ENCODE measurements at places on chromosomes 5 and 9. TPM values are rescaled to one million over a fixed set of nuclear protein-coding genes. Genes with fewer than 3 reads are reported as not detected.

The TNFSF8 gene
- total RNA-seq: not detected

The CCDC112 gene
- total RNA-seq: 11.3 TPM

The TRIM36 gene
- total RNA-seq: 5.4 TPM

The GOLGA2 gene
- total RNA-seq: 69.6 TPM

The EGFLAM gene
- total RNA-seq: not detected

The ANKRD18A gene
- 27.3 TPM for total RNA-seq

GRCh38 chr9:107142896-107143603, 140.0 kb upstream of the RAD23B start:
- no peaks in the 10 kb centered on the region for H3K4me1 ChIP-seq
- no peak overlapping the region for H3K4me3 ChIP-seq
- H3K27ac ChIP-seq: no peak overlapping the region
- peaks cover 77% of the 10 kb centered on the region for H3K27me3 ChIP-seq
- no peak for DNase-seq

GRCh38 chr5:146716636-146717035, 161.9 kb downstream of the PPP2R2B start:
- no peaks in the 10 kb centered on the region for H3K27me3 ChIP-seq
- H3K27ac ChIP-seq: no peak overlapping the region
- H3K4me3 ChIP-seq: no peak overlapping the region
- peaks cover 8% of the 10 kb centered on the region for H3K4me1 ChIP-seq
- H3K36me3 ChIP-seq: no peaks in the 10 kb centered on the region

- H3K27ac ChIP-seq: no peak overlapping the region
- peak overlapping the region; percentile 85 for H3K4me3 ChIP-seq
- H3K4me1 ChIP-seq: no peaks in the 10 kb centered on the region
Measured at GRCh38 chr9:88536023-88536324, 996 bp downstream of the NXNL2 start.

DNA sequence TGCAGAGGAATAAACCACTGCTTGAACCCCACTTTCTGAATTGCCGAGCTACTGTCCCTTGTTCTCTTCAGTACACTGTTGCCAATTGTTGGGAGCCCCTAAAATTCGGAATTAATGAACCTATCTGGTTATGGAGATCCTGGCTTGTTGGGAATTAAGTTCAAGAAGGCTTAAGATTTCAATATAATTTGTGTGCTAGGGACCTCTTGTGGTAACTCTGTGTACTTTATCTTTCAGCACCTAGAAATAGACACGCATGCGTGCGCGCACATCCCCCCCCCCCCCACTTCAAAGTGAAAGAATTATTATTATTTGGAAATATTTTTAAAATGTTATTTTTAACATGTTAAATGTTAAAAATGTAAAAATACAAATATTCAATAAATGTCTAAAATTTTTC, 53.3 kb upstream of the FAM169A start:
- H3K4me1 ChIP-seq: peaks cover 26% of the 10 kb centered on the region
- DNase-seq: no peak
- no peaks in the 10 kb centered on the region for H3K36me3 ChIP-seq
- no peaks in the 10 kb centered on the region for H3K27me3 ChIP-seq
- H3K27ac ChIP-seq: no peak overlapping the region

GRCh38 chr9:93059011-93059714, 662 bp downstream of the SUSD3 start:
- no peak overlapping the region for H3K27ac ChIP-seq
- H3K36me3 ChIP-seq: no peaks in the 10 kb centered on the region
- H3K4me3 ChIP-seq: peak overlapping the region; percentile 40
- DNase-seq: no peak
- no peaks in the 10 kb centered on the region for H3K27me3 ChIP-seq
- H3K4me1 ChIP-seq: no peaks in the 10 kb centered on the region

DNA sequence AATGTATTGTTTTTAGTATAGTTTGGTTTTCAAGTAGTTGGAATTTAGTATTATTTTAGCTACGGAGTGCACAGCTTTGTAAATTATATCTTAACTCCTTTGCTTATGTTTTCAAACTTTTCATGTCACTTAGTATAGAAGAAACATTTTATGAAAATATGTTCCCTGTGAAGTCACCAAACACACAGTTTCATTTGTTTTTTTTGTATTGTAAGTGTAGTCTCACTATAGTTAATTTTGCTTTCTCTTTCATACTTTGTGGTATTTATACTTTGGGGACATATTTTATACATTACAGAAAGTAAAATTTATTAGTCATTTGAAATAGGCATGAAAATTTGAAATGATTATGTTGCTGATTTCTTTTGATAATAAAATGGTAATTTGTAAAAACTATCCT, 5.0 kb downstream of the CHSY3 start:
- DNase-seq: no peak
- no peak overlapping the region for H3K4me3 ChIP-seq
- H3K36me3 ChIP-seq: peaks cover 19% of the 10 kb centered on the region
- peaks cover 17% of the 10 kb centered on the region for H3K27me3 ChIP-seq

GRCh38 chr5:155727512-155728145, 599.3 kb upstream of the SGCD start:
- DNase-seq: no peak
- H3K36me3 ChIP-seq: no peaks in the 10 kb centered on the region
- H3K4me1 ChIP-seq: no peaks in the 10 kb centered on the region
- H3K27ac ChIP-seq: no peak overlapping the region
- no peak overlapping the region for H3K4me3 ChIP-seq
- no peaks in the 10 kb centered on the region for H3K27me3 ChIP-seq

- no peaks in the 10 kb centered on the region for H3K4me1 ChIP-seq
- H3K27me3 ChIP-seq: no peaks in the 10 kb centered on the region
- H3K36me3 ChIP-seq: peaks cover 24% of the 10 kb centered on the region
Measured at GRCh38 chr9:89360465-89360864, 42.2 kb downstream of the SECISBP2 start.

DNA sequence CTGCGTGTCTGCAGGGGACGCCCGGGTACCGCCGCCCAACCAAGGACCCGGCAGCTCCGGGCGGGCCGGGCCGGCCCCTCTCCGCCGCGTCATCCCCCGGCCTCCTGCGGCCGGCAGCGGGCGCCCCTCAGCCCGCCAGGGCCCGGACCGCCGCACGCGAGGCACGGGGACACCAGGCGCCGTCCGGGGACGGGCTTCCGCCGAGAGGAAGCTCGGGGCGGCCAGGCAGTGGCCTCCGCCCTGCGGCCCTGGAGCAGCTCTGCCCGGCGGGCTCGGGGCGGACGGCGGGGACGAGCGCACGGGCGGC, 373 bp downstream of the FBXW5 start:
- H3K4me3 ChIP-seq: peak overlapping the region; percentile 63
- peaks cover 69% of the 10 kb centered on the region for H3K36me3 ChIP-seq
- peak; percentile 55 for DNase-seq
- peak overlapping the region; percentile 30 for H3K27ac ChIP-seq

- peaks cover 32% of the 10 kb centered on the region for H3K4me1 ChIP-seq
- H3K36me3 ChIP-seq: peaks cover 62% of the 10 kb centered on the region
- DNase-seq: peak; percentile 88
- H3K4me3 ChIP-seq: peak within 1 kb of the TSS; percentile 93
- peak within 1 kb of the TSS; percentile 92 for H3K27ac ChIP-seq
- no peaks in the 10 kb centered on the region for H3K27me3 ChIP-seq
Measured at GRCh38 chr5:16465544-16466432, at the start of gene ZNF622. Gene ZNF622, minus strand, starts transcription at chr5:16465800. Its CDS starts 135 bp downstream, at chr5:16465665.

GRCh38 chr5:75670577-75670976, 46.7 kb downstream of the POC5 start:
- no peaks in the 10 kb centered on the region for H3K27me3 ChIP-seq
- H3K4me1 ChIP-seq: peaks cover 42% of the 10 kb centered on the region
- H3K36me3 ChIP-seq: peaks cover 11% of the 10 kb centered on the region
- peak overlapping the region; percentile 33 for H3K27ac ChIP-seq
- no peak overlapping the region for H3K4me3 ChIP-seq

DNA sequence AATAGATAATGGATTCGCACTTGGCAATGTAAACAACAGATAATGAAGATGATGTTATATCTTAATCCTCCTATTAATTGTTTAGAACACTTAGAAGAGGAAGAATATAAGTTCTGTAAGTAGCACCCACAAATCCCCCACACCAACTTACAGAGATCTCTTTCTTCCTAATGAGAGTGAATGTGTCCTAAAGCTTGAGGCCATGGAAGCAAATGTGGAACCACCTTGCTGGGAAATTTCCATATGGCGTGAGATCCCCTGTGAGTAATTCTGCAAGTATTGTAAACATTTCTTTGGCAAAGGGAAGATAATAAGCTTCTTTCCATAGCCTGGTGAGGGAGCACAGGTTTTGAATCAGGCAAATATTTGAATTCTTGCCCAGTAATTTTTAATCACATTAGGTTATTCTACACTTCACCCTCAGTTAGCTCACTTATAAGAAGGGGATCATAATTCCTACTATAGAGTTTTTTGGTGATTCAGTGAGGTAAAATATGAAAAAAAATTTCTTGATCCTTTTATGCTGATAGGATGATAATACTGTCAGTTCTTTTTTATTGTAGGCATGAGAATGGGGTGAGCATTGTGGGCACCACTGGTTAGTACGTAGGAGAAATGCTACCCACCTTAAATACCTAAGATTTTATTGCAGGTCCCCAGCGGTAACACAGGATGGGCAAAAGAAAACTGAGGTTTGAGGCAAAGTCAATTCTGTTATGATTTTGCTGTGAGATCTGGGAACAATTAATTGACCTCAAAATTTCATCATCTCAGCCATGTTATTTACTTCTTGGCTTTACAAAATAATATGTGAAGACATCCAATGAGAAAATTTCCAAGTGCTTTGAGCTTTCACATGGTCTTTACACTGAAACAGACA, 574.8 kb downstream of the PSAT1 start:
- no peaks in the 10 kb centered on the region for H3K4me1 ChIP-seq
- H3K36me3 ChIP-seq: no peaks in the 10 kb centered on the region
- H3K27ac ChIP-seq: peak overlapping the region; percentile 76
- H3K27me3 ChIP-seq: no peaks in the 10 kb centered on the region

- no peak overlapping the region for H3K27ac ChIP-seq
- H3K36me3 ChIP-seq: peaks cover 13% of the 10 kb centered on the region
- H3K4me3 ChIP-seq: no peak overlapping the region
- H3K27me3 ChIP-seq: no peaks in the 10 kb centered on the region
- H3K4me1 ChIP-seq: no peaks in the 10 kb centered on the region
- DNase-seq: no peak
Measured at GRCh38 chr9:136080716-136081112, 14.4 kb downstream of the NACC2 start.

DNA sequence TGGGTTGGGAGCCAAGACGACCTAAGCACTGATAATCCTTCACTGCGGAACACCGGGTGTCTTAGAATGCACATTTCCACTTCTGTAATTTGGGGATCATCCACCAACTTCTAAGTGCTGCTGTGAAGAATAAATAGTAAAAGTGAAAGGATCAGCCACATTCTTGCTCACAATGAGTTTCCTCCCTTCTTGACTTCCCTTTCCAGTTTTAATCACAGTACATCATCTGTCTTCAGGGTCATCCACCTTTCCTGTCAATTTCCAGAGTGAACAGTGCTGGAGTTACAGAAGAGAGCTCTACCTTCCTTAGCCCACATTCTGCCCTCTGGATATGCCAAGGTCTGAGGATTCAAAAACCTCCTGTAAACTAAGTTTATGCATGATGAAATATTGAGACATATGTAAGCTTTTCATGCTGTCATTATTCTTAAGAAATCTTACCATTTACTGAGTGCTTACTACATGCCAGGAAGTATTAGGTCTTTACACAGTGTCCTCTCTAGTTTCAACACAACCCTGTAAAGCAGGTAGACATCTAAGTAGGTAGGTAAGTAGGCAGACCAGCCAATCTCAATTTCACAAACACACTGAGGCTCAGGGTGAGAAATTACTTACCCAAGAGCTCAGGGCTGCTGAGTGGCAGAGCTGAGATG, 105.2 kb downstream of the CDK5RAP2 start:
- H3K27ac ChIP-seq: no peak overlapping the region
- H3K27me3 ChIP-seq: no peaks in the 10 kb centered on the region
- peaks cover 8% of the 10 kb centered on the region for H3K4me1 ChIP-seq
- H3K36me3 ChIP-seq: peaks cover 6% of the 10 kb centered on the region

DNA sequence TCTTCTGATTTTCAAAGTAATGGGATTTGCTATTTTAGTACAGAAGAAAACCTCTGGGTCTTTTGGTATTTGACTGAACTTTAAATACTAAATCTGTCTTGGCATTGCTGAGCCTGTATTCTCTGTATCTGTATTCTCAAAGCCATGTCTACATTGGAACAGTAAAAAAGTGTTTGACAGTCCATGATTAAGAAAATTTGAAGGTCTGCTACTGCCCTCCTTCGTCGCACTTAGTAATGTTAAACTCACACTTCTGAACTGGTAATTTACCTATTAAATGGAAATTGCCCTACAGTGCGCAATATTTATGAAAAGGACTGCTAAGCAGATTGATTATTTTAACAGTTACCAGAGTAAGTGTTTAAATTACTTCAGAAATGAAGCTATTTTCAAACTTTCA, 165.7 kb upstream of the SMC2 start:
- H3K36me3 ChIP-seq: no peaks in the 10 kb centered on the region
- H3K4me1 ChIP-seq: no peaks in the 10 kb centered on the region
- no peaks in the 10 kb centered on the region for H3K27me3 ChIP-seq
- no peak overlapping the region for H3K4me3 ChIP-seq
- no peak overlapping the region for H3K27ac ChIP-seq
